DMS53 (cell line): ENCODE measurements at places on chromosomes 11 and 22.
A peak's percentile ranks its signal among the peaks of the same experiment; 100 is the strongest.

GRCh38 chr11:64600281-64600992, 9.4 kb downstream of the SLC22A12 start:
- no peak for DNase-seq

GRCh38 chr11:111019871-111020670, 225.5 kb upstream of the POU2AF2 start:
- DNase-seq = no peak

DNA sequence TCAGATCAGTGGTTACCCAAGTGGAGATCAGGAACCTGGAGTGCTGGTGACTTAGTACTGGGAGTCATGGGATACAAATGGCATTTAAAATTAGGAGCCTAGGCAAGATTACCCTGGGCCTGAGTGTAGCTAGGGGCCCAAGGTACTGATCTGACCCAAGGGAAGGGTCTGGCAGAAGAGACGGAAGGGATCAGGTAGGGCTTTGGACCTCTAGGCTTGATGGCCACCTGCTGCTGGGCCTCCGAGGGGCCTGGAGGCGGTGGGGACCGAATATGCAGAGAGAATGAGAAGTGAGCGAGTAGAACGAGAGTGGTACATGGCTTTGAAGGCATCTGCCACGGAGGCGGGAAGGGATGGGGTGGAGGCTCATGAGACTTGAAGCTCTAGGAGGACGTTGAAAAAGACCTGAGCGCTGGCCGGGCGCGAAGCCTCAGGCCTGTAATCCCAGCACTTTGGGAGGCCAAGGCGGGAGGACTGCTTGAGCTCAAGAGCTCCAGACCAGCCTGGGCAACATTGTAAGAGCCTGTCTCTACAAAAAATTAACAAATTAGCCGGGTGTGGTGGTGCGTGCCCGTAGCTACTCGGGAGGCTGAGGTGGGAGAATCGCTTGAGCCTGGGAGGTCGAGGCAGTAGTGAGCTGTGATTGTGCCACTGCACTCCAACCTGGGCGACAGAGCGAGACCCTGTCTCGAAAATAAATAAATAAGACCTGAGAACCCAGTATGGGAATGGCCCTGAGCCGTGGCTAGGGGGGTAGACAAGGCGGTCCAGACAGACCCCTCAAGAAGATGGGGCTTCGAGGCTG, 563 bp upstream of the PPIL2 start:
- DNase-seq = peak; percentile 14

DNA sequence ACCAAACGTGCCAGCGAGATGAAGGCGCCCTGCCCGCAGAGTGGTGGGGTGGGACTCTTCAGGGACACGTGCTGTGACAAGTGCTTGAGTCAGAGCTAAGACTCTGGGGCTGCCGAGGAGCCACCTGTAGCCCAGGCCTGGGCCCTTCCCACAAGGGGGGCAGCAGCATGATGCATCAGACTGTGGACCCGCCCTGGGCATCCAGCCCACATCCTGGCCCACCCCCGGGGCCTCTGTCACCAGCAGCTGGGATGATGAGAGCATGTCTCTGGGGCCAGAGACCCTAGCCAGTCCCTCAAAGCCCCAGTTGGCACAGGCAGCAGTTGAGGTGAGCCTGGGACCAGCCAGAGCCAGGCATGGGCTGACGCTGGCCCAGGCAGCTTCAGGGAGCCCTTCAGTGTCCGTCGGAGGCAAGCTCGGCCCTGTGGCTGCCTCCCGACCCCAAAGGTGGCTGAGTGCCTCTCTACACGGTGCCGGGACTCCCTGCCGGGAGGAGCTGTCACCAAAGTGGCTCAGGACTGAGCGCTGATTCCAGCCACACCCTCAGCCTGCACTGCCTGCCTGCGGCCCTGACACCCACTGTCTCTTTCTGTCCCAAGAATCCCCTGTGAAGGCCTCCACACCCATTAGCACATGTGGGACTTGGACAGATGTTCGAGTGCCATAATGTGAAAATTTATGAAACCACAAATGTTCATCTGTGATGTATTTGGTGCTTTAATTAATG, 41.3 kb downstream of the CDKN1C start:
- DNase-seq = no peak

- peak; percentile 77 for DNase-seq
These were observed 59.9 kb upstream of the RRAS2 start for GRCh38 chr11:14418801-14419417.

DNA sequence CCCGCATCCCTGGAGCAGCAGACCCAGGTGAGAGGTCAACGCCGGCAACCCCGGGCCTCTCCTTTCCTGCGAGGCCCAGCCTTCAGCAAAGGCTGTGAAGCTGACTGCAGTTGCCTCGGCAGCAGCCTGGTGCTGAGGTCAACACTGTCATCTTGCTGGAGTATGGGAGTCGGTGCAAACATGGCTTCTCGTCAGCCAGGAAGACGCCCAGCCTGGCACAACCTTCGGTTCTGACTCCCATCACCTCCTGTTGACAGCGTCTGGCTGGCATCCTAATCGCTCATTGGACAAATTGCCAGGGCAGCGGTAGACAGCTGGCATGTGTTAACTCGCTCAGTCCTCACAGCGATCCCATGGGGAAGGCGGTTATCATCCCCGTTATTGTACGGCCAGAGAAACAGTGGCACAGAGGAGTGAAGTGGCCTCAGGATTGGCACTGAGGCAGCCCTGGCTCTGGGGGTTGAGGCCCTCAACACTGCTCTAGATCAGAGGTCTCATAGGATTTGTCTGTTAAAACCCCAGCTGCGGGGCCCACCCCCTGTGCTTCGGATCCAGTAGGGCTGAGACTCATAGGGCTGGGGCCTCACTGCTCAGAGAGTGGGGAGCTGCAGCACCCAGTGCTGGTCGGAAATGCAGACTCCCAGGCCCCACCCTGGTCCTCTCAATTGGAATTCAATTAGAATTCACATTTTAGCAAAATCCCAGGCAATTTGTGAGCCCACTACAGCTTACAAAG, 39.3 kb upstream of the TP53I11 start:
- no peak for DNase-seq

DNA sequence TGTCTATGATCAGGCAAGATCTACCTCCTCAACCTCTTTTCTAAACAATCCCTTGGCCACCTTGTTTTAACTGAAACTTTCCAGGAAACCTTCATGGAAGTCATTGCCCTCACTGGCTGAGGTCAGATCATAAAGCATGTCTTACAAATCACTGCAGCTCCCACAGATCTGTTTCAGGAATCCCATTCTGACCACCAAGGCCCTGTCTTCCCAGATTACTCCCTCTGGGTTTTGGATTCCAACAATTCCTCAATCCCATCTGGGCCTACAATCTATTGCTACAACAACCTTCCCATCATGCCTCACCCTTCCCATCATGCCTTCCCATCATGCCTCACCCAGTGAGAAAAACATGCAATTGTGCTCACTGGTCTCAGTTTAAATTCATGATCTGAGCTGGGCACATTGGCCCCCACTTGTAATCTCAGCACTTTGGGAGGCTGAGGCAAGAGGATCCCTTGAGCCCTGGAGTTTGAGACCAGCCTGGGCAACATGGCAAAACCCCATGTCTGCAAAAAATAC, 15.9 kb downstream of the ADAMTS15 start:
- DNase-seq = no peak

DNA sequence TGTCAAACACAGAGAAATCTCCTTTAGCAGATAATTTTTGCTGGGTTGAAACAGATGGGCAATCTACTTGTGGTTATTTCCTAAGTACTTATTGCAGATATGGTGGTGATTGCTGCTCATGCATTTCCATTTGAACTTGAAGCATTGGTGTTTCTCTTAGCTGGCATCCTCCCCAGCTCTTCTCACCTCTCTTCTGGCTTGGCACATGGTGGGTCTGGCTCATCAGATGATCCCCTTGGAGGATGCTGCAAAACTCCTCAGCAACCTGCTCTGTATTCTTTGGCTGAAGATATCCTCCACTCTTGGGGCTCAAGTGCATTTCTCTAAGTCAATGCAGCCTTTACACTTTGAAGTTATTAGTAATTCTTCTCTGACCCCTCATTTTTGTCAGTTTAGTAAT, 87.3 kb upstream of the MYO18B start:
- no peak for DNase-seq

DNA sequence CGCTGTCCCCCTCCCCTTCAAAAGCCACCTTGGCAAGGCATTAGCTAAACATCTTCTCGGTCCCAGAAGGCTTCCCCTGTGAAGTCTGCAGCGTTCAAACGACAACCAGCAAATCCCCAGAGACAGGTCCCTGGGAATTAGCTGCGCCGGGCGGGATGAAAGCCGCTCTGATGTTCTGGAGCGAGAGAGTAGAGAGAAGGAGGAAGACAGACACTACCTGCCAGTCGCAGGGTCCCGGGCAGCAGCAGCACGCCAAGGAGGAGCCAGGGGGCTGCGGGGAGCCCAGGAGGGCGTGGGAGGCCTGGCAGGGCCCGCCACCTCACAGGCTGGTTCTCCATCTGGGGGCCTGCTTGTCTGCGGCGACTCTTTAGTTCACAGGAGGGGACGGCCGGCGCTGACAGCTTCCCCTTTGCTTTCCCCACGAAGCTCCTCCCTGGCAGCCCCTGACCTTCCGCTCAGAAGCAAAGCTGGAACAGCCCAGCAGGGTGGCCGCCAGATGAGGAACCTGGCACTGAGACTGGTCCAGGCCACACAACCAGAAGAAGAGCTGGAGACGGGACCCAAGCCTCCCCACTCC, at the start of gene NFAM1:
TSS of gene NFAM1 (minus strand) at position 384 of the 577 bp plus-strand sequence. CDS start at position 338, 46 bp downstream.
- no peak for DNase-seq

DNA sequence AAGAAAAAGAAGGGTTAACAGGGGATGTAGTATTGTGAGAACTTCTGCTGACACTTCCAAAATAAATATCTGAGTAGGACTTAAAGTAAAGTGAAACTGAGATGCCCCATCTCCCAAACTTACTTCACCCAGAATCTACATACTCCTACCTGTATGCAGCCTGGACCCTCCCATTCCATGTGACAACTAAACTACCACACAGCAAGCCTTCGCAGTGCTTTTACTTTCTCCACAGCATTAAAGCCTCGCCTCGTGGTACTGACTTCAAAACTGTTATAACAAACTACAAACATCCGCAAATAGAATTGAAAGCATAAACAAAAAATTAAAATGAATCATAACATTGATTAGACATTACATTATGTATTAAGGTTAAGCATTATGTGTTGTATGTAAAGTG, 985 bp downstream of the MPZL2 start:
- no peak for DNase-seq

DNA sequence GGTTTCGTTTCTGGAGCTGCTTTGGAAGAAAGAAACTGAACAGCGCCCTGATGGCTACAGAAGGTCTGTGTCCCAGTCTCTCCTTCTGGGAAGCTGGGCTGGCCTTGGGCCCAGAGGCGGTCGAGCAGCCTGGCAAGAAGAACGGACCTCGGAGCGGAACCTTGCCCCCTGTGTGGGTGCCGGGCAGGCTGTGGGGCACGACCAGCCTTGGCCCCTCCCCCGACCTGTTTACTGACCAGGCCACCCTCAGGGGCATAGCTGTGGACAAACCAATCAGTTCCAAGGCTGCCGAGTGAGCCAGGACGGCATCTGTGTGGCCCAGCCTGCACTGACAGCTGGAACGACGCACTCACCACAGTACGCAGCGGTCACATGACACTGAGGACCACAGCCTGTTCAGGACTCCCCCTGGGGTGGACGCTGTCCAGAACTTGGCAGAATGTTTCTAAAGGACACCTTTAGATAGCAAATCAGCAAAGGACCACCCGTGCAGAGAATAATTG, 7.2 kb downstream of the PIM3 start:
- DNase-seq = no peak

- peak; percentile 57 for DNase-seq
These were observed 8.0 kb upstream of the COMT start for GRCh38 chr22:19933341-19934241.

DNA sequence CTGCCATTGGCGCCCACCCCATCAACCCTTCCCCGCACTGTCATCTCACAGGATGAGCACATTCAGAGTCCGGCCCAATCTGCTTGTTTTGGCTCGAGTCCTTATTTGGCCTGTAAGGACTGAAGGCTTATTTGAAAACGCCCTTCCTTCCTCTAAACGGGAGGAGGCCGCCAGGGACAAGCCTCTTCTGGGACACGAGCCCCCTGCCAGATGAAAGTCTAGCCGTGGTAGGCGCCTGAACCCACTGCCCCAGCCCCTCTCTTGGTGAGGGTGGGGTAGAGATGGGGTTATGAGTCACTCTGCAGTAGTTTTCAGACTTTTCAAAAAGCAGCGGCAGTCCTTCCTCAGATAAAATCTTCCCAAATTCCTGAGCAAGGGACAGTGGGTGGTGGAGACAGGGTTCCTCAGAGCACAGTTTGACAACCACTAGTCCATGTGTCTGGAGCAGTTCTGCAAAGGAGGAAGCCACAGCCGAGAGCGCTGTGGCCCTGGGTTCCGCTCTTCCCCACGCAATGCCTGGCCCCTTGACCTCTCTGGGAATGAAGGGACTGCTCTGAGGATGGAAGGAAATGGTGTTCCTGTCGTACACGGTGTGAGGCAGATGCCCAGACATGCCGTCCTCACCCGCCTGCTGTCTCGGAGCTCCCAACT, 57.0 kb downstream of the MYH9 start:
- DNase-seq = no peak

- no peak for DNase-seq
These were observed 110.4 kb upstream of the TOP3B start for GRCh38 chr22:22092974-22093373.

GRCh38 chr11:15453211-15453765, 338.6 kb downstream of the INSC start:
- no peak for DNase-seq

- DNase-seq = no peak
These were observed 15.2 kb downstream of the NRIP3 start for GRCh38 chr11:8988329-8989234.

DNA sequence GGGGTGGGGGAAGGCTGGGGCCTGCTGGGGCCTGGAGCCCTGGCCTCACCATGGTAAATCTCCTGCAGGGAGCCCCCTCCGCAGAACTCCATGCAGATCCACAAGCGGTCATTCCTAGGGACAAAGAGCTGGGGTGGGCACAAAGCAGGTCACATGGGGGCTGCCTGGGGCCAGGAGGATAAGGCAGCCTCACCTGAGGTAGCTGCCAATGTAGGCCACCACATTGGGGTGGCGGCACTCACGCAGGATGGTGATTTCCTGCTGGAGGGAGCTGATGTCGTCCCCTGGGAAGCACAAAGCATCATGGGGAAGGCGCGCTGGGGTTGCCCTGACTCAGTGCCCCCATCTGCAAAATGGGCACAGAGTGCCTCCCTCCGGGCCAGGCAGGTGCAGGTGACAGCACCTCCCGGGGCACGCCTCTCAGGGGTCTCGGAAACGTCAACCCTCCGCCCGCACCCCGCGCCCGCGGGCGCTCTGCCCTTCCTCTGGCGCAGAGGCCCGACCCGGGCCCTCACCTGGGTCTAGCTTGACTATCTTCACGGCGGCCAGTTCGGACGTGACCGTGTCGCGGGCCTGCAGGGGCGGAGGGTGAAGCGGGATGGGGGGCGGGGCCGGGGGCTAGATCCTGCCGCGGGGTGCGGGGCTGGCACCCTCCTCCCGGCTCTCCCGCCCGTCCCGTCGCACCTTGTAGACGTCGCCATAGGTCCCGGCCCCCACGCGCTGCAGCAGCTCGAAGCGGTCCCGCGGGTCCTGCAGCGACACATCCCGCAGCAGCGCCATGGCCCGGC, 450 bp downstream of the MAP4K2 start:
- peak; percentile 52 for DNase-seq
